ENCODE measurements at places on chromosomes 4 and X.

DNA sequence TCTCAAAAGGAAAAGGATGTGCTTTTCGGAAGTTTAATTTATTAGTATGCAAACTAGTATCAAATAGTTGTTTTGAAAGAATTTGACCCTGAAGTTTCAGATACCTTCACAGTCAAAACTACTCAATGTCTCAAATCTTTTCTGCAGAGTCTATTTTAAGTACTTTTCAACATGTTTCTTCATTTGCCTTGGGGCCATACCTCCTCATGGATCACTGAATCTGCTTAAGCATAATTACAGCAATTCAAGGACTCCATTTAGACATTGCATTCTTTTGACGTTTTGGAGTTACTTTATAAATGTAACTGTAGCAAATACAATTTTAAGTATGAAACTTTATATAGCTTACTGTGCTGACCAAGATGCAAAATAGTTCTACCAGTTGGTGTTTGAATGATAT is 25.5 kb downstream of the PALLD start:
- DNase-seq = no peak

DNA sequence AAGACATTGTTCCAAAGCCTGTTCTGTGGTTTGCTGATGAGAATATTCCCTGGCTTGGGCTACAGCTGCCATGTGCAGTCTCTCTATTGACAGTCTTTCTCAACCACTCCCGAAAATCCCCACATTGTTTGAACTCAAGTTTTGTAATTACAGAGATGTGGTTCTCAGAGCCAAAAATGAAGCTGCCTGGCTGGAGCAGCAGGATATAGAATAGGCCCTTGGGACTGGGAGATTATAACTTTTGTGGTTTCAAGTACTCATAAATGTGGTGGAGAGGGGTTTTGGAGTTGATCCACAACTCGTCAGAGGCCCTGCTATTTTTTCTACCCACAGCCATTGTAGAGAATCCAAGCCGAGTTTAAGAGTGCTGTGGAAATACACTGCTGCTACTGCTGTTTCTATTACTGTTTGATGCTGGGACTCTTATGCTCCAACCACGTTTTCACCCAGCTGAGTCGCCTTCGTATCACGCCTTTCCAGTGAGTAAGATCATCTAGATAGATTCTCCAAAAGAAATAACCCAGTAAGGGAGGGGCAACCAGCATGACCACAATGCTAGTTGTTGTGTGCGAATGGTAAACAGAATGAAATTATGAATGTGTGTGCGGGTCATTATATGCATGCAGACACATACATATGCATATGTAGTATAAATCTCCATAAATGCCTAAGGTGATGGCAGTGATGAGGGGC is 57.1 kb upstream of the ATXN3L start:
- DNase-seq = peak; percentile 60

DNA sequence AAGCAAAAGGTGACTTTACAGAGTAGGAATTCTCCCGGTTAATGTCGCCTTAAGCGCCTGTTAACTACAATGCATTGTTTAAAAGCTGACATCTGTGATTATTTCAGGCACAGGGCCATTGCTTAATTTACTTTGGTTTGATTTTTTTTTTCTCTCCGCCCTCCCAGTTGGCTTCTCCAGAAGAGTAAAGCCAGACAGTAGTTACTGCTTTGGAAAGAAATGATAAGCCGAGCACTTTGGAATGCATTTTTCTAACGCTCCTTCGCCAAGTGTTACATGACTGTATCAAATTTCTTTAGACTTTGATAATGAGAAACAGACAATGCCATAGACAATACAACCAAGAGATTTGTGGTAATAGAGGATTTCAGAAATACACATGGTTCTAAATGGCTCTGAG is 383.0 kb upstream of the TENM3 start:
- DNase-seq = no peak

GRCh38 chr4:105998171-105999063 is 103.1 kb downstream of the NPNT start:
- DNase-seq = no peak

GRCh38 chr4:16641971-16642370 is 256.5 kb downstream of the LDB2 start:
- DNase-seq = no peak

- DNase-seq = no peak
Measured at GRCh38 chr4:121306931-121307330, 73.9 kb downstream of the QRFPR start.

Measured in NB4 (cell line).